Endothelial cell of umbilical vein (primary cell): ENCODE measurements at places on chromosomes 5 and 9. TPM values are rescaled to one million over a fixed set of nuclear protein-coding genes. Genes with fewer than 3 reads are reported as not detected.

CDKN2A gene
- total RNA-seq = 8.5 and 9.3 TPM in 2 replicates

NCS1 gene
- 68.3 and 77.4 TPM in 2 replicates for total RNA-seq

GRCh38 chr5:103126557-103126956, 6.5 kb downstream of the PPIP5K2 start:
- H3K36me3 ChIP-seq = no peaks in the 10 kb centered on the region
- no peak for DNase-seq
- H3K27me3 ChIP-seq = no peaks in the 10 kb centered on the region
- H3K4me3 ChIP-seq = no peak overlapping the region
- H3K4me1 ChIP-seq = peaks cover 5% of the 10 kb centered on the region

DNA sequence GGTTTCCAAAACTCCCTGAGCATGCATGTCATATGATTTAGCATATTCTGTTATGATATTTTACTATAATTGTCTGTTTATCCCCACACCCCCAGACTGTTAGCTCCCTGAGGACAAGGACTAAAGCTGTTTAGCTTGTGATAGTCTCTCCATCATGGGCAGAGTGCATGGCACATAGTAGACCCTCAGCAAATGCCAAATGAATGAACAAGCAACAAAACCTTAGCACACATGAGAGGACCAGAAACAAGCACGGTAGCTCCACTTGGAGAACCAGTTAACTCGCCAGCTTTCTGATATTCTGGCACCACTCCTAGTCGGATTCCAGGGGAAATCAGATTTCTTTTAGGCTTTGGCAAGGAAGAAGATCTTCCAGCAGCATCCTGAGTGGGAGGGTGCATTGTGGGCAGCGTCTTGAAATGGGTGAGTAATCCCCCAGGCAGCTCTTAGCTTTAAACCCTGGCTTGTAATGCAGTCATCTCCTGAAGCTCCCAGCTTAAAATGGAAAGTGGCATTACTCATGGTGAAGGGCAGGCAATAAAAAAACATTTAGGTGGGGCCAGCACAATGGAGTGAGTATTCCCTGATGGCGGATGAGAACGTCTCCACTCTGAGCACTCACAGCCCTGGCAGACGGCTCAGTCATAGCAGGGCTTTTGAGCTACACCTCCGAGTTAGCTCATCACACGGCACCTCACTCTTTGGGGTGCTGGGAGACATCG, 41.1 kb downstream of the FGF1 start:
- no peaks in the 10 kb centered on the region for H3K36me3 ChIP-seq
- peak overlapping the region; percentile 82 for H3K27ac ChIP-seq
- DNase-seq = peak; percentile 91
- H3K4me3 ChIP-seq = no peak overlapping the region
- no peaks in the 10 kb centered on the region for H3K27me3 ChIP-seq

- H3K27ac ChIP-seq = peak overlapping the region; percentile 3
- H3K36me3 ChIP-seq = peaks cover 9% of the 10 kb centered on the region
- peaks cover 36% of the 10 kb centered on the region for H3K4me1 ChIP-seq
Observed at GRCh38 chr9:95008151-95008771, 281.8 kb downstream of the AOPEP start.

GRCh38 chr5:68224509-68225187, 9.1 kb downstream of the PIK3R1 start:
- H3K36me3 ChIP-seq = no peaks in the 10 kb centered on the region
- no peak for DNase-seq

- H3K27me3 ChIP-seq = no peaks in the 10 kb centered on the region
- peak overlapping the region; percentile 6 for H3K27ac ChIP-seq
Observed at GRCh38 chr5:72507907-72508238, 663 bp upstream of the ZNF366 start.

DNA sequence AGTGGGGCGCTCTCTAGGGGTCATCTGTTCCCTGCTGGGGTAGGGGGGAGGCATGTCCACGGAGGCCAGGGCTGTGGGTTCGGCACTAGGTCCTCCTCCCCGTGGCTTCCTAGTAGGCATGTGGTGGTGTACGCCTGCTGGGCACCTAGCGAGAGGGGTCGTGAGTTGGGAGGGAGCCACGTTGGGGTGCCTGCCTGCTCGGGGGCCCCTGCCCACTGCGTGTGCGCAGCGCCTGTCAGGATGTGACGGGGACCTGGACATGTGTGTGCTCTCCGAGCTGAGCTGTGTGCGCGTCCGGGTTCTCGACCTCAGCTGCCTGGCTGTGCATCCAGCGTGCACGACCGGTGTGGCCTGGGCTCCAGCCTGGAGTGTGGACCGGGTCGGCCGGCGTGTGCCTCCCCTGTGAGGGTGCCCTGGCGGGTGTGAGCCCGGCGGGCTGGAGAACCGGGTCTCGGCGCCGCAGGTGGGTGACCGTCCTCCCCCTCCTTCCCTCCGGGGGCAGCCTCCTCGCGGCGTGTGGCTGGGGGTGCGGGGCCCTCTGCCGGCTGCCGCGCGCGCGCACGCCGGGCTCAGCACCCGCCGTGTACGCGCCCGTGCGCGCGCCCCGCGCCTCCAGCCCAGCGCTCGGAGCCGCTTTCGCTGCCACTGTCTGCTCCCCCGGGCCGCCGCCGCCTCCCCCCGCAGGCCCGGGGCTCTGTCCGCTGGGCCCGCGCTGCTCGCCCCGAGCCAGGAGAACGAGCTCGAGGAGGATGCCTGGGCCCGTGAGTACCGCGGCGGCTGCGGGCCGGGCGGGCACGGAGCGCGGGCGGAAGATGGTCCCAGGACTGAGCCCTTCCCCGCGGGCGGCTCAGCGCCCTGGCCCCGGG, at the start of gene PRR7:
PRR7 (plus strand) TSS at position 615 of the 866 bp plus-strand sequence. CDS start 8,254 bp downstream, outside the sequence.
- peaks cover 14% of the 10 kb centered on the region for H3K4me1 ChIP-seq
- no peak within 1 kb of the TSS for H3K27ac ChIP-seq
- no peaks in the 10 kb centered on the region for H3K27me3 ChIP-seq
- peak within 1 kb of the TSS; percentile 11 for H3K4me3 ChIP-seq
- peak; percentile 56 for DNase-seq
- peaks cover 4% of the 10 kb centered on the region for H3K36me3 ChIP-seq

GRCh38 chr5:180421672-180422071, 68.5 kb upstream of the GFPT2 start:
- no peak overlapping the region for H3K4me3 ChIP-seq
- no peaks in the 10 kb centered on the region for H3K27me3 ChIP-seq
- H3K36me3 ChIP-seq = no peaks in the 10 kb centered on the region
- no peak overlapping the region for H3K27ac ChIP-seq
- DNase-seq = no peak
- H3K4me1 ChIP-seq = no peaks in the 10 kb centered on the region

DNA sequence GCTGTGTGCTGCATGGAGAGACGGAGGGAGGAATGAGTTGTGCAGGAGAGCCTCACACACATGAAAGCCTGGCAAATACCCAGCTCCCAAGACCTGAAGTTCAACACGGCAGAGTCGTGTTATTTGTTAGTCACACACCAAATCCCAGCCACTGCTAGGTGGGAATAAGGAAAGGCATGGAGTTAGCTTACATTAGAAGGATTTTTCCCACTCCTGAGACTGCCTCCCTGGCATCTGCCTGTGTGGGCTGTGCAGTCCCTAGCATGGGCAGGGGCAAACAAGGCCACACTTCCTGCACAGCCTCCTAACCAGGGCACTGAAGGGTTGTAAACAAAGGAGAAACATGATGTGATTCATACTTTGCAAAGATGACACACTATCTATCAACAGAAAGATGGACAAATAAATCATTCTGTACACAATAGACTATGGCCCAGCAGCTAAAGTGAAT, 306.8 kb downstream of the SPOCK1 start:
- peak; percentile 55 for DNase-seq
- H3K4me3 ChIP-seq = no peak overlapping the region
- no peaks in the 10 kb centered on the region for H3K27me3 ChIP-seq
- H3K4me1 ChIP-seq = peaks cover 11% of the 10 kb centered on the region
- H3K36me3 ChIP-seq = no peaks in the 10 kb centered on the region

DNA sequence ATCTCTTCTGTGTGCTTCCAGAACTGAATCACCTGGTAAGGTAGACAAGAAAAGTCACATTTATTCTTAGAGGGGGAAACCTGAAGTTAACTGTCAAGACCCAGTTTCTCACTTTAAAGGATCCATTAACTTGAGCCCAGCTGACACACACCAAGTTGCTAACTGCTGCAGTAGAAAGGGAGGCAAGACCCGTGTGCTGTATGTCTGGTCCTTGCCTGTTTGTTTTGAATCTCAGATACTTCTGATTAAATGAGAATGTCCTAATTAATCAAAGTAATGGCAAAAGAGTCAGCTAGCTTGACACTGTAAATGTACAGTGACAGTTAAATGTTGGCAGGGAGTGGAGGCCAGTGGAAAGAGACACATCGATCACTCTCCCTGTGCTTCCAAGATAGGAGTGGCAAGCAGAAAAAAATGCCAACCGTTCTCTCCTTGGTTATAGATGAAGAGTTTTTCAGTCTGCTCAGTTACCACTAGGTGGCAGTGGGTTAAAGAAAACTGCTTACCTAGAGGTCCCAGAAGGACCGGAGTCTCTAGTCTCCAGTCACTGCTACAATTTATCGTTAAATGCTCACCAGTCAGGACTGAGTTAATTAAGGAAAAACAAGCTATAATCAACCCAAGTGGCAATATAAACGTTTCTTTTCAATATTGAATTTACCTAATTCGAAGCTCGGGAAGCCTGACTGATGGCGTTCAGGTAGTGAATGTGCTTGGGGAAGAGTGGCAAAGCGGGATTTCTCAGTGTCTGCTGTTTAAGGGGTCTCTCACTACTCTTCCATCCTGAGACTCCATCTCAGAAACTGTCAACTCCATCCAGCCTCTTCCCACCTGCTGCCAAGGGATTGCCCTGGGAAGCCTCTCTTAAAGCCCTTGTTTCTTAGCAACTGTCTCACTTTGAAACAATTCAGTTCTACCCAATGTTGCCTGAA, 18.4 kb downstream of the LSM11 start:
- no peaks in the 10 kb centered on the region for H3K4me1 ChIP-seq
- H3K36me3 ChIP-seq = peaks cover 1% of the 10 kb centered on the region
- DNase-seq = peak; percentile 67
- no peak overlapping the region for H3K4me3 ChIP-seq
- no peak overlapping the region for H3K27ac ChIP-seq

DNA sequence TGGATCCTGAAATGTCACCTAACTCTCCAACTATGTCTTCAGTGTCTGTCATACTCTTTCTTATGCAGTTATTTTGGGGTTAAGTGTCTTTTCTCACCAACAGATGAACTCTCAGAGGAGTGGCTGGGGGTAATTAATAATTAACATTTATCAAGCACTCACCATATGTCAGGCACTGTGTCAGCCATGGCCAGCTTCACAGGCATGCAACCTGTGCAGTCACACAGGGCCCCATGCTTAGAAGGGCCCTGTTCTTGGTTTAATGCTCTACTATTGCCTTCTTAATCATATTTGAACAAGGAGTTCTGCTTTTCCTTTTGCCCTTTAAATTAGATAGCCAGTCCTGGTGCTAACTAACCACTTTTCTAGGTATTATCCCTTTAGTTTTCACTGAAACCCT, 3.4 kb upstream of the GRPEL2 start:
- no peak overlapping the region for H3K4me3 ChIP-seq
- H3K4me1 ChIP-seq = peaks cover 17% of the 10 kb centered on the region
- peaks cover 5% of the 10 kb centered on the region for H3K36me3 ChIP-seq

DNA sequence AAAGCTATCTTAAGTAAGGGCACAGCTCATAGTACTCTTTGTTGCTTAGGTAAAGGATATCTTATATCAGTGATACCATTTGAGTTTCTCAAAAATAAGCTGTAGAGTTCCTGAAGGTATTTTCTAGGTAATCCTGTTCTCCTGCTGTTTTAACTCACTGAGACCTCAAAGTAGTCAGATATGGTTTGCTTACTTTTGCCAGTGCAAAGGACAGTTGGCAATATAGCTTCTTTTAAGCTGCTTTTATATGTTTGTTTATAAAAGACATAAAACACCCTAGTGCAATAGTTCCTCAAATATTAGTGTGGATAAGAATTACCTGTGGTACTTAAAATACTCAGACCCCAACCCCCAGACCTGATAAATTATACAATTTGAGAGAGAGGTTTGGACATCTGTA, 12.1 kb downstream of the NCBP1 start:
- H3K4me3 ChIP-seq = no peak overlapping the region
- no peaks in the 10 kb centered on the region for H3K27me3 ChIP-seq
- no peak for DNase-seq
- H3K27ac ChIP-seq = no peak overlapping the region

GRCh38 chr5:157888814-157889532, 30.0 kb upstream of the CLINT1 start:
- H3K27me3 ChIP-seq = no peaks in the 10 kb centered on the region
- no peaks in the 10 kb centered on the region for H3K36me3 ChIP-seq
- no peak overlapping the region for H3K4me3 ChIP-seq
- no peak overlapping the region for H3K27ac ChIP-seq

- H3K4me3 ChIP-seq = no peak overlapping the region
- H3K27ac ChIP-seq = no peak overlapping the region
- H3K4me1 ChIP-seq = no peaks in the 10 kb centered on the region
Observed at GRCh38 chr5:43174586-43174985, 17.4 kb upstream of the NIM1K start.

- H3K4me1 ChIP-seq = no peaks in the 10 kb centered on the region
- no peaks in the 10 kb centered on the region for H3K36me3 ChIP-seq
- no peak for DNase-seq
Observed at GRCh38 chr9:82491604-82492003, 503.0 kb downstream of the SPATA31D1 start.

DNA sequence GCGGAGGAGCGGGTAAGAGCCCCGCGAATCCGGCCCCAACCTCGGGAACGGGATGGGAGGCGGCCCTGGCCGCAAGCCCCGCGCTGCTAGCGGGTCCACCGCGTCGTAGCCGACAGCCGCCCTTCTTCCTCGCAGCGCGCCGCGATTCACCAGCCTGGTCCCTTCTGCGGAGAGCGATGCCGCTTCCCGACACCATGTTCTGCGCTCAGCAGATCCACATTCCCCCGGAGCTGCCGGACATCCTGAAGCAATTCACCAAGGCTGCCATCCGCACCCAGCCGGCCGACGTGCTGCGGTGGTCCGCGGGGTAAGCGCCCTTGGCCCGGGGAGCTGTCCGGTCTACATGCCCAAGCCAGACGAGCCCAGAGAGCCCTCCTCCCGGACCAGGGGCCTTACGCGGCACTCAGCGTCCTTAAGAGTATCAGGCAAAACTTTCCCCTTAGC, 335 bp downstream of the ROPN1L start:
- H3K27ac ChIP-seq = no peak overlapping the region
- peak overlapping the region; percentile 57 for H3K4me3 ChIP-seq
- no peaks in the 10 kb centered on the region for H3K36me3 ChIP-seq
- H3K4me1 ChIP-seq = peaks cover 23% of the 10 kb centered on the region
- DNase-seq = no peak

GRCh38 chr9:130333041-130333711, 67.6 kb downstream of the HMCN2 start:
- no peaks in the 10 kb centered on the region for H3K27me3 ChIP-seq
- H3K36me3 ChIP-seq = no peaks in the 10 kb centered on the region
- H3K27ac ChIP-seq = no peak overlapping the region
- H3K4me1 ChIP-seq = no peaks in the 10 kb centered on the region
- no peak overlapping the region for H3K4me3 ChIP-seq

- no peak overlapping the region for H3K27ac ChIP-seq
- no peak for DNase-seq
- no peak overlapping the region for H3K4me3 ChIP-seq
- no peaks in the 10 kb centered on the region for H3K27me3 ChIP-seq
- no peaks in the 10 kb centered on the region for H3K36me3 ChIP-seq
Observed at GRCh38 chr5:103260951-103261350, 2.4 kb downstream of the MACIR start.
